Activated CD4-positive, alpha-beta memory T cell treated with anti-CD3 and anti-CD28 coated beads, Interleukin-2, amount 10 ng/mL, durations not matched to agents 7 days and 5 days (primary cell): ENCODE measurements at places on chromosomes 7 and 10. TPM values are rescaled to one million over a fixed set of nuclear protein-coding genes. Genes with fewer than 3 reads are reported as not detected.

PON1 gene
- total RNA-seq = not detected

PNLIPRP2 gene
- not detected for total RNA-seq

LAMB1 gene
- not detected for total RNA-seq

RBM48 gene
- total RNA-seq = 17.8 TPM

TRIM50 gene
- total RNA-seq = not detected

VWA2 gene
- not detected for total RNA-seq

ASB10 gene
- not detected for total RNA-seq

PNLIPRP1 gene
- total RNA-seq = not detected

CUL2 gene
- 34.3 TPM for total RNA-seq

CPED1 gene
- not detected for total RNA-seq

ZKSCAN5 gene
- 12.2 TPM for total RNA-seq

BBS9 gene
- total RNA-seq = 13.7 TPM

TWIST1 gene
- total RNA-seq = 2.9 TPM

METTL27 gene
- total RNA-seq = 3.7 TPM

PRF1 gene
- 141 TPM for total RNA-seq

MRC1 gene
- total RNA-seq = not detected

MBLAC1 gene
- 3.4 TPM for total RNA-seq

STEAP2 gene
- not detected for total RNA-seq

SFTPA1 gene
- not detected for total RNA-seq

RGR gene
- total RNA-seq = not detected

DMBT1 gene
- total RNA-seq = 0.05 TPM

PTPRZ1 gene
- total RNA-seq = not detected

PDK4 gene
- total RNA-seq = not detected

RTKN2 gene
- 6.9 TPM for total RNA-seq

CAV1 gene
- total RNA-seq = 0.13 TPM

FAM25C gene
- not detected for total RNA-seq

AKR1C2 gene
- total RNA-seq = not detected

RADIL gene
- 0.05 TPM for total RNA-seq

HGF gene
- not detected for total RNA-seq

UPK3B gene
- 1.7 TPM for total RNA-seq

C10orf143 gene
- 2.5 TPM for total RNA-seq

HOXA7 gene
- total RNA-seq = not detected

GBX1 gene
- total RNA-seq = not detected

FAM237B gene
- total RNA-seq = not detected

LRRN3 gene
- total RNA-seq = 18.0 TPM

SFRP4 gene
- not detected for total RNA-seq

MKX gene
- 0.23 TPM for total RNA-seq

FANK1 gene
- 0.68 TPM for total RNA-seq

ARID5B gene
- 73.9 TPM for total RNA-seq

NUDCD3 gene
- 91.0 TPM for total RNA-seq

CDNF gene
- total RNA-seq = 0.75 TPM

NT5C3A gene
- total RNA-seq = 86.9 TPM

PLEKHS1 gene
- total RNA-seq = not detected

SFTPD gene
- not detected for total RNA-seq

CABCOCO1 gene
- total RNA-seq = not detected

CFAP58 gene
- total RNA-seq = 0.58 TPM

LRRC4 gene
- not detected for total RNA-seq

AGR3 gene
- total RNA-seq = not detected

CHST3 gene
- 0.03 TPM for total RNA-seq

KLF14 gene
- total RNA-seq = not detected

HOXA5 gene
- total RNA-seq = not detected

PDZD7 gene
- 1.9 TPM for total RNA-seq

AGR2 gene
- total RNA-seq = not detected
